T47D (cell line): ENCODE measurements at places on chromosomes 2 and 18.

DNA sequence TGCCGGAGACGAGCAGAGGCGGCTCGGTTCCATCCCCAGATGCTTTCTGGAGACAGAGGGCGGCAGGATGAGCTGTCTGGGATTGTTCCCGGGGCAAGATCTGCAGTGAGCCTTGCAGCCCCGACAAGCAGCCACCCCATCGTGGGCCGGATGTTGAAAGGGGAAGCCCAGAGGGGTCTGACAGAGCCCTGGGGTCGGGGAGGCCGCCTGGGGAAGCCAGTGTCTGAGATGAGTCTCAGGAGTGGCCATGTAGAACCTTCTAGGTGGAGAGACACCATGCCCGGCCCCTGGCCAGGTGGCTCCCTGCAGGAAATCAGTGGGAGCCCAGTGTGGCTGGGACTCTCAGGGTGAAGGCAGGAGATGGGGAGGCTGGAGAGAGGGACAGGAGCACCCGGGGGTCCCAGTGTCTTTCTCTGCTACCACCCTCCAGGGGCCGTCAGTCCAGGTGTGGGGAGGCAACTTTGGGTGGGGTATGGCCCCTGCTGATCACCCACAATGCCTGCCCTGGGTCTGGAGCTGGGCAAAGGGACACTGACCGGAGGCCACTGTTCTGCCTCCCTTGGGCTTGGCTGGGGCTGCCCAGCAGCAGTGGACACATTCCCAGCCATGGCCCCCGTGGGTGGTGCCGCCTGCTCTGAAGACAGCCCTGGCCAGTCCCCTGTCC, 128.3 kb upstream of the HS6ST1 start:
- no peak for DNase-seq

DNA sequence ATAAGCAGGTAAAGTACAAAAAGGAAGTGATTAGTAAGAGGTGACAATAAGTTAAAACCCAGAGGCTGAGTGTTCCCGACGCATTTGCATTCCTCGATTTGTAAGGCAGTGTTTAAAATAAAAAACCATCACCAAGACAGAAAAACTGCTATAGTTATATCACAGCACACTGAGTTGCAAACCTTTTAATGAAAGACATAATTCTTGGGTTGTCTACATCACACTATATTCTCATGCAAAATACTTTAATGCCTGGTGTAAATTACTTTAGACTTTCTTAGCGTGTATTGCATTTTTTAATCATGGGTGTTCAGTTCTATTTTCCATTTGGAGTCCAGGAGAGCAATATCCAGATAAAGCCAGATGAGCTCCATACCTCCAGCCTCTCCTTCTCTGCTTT, 458.5 kb downstream of the MTX2 start:
- no peak for DNase-seq

DNA sequence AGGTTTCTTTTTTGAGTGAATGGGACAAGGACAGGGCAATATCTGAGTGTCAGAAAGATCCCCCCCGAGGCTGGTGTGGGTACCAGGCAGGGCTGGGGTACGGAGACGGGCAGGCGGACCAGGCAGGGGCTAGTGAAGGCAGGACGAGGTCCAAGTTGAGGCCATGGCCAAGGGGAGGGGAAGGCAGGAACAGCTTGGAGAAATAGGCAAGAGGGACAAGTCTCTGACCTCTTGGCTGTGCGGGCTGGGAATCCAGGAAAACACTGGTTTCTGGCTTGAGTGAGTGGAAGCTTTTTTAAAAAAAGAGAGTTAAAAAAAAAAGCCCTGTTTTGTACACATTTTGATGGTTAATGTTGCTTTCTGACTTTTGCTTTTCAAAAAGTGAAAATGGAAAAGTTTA, 30.3 kb downstream of the ASAP2 start:
- no peak for DNase-seq

DNA sequence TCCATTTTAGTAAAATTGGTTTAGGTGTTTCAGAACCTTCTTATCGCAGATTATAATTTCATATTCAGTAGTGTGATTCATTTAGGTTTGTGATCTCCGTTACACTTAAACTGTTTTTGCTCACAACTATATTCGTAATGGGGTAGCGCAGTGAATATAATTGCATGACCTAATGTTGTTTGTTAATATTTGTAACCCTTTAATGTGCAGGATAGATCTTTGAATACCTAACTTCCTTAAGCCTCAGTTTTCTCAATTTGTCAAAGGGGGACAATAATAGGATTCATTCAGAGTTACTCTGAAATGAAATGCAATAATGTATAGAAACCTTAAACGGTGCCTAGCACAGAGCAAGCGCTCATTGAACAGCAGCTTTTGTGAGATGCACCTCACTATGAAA, 558 bp upstream of the ZDBF2 start:
- DNase-seq: no peak

DNA sequence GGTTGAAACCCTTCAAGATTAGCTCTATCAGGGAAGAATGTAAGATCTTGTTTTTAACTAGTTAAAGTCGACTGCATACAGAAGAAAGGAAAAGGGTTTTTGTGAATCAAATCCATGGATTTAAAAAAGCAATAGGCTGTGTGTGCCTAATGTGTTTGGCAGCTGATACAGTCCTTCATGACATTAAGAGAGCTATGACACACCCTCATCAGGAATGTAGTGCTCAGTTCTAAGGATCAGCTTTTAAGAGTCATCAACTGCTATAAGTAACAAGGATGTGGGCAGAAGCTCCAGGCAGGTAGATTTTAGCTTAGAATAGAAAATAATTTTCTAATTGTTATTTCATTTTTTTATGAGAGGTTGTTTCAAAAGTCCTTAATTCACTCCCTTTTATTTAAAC, 52.9 kb downstream of the PPP1R1C start:
- DNase-seq: no peak

DNA sequence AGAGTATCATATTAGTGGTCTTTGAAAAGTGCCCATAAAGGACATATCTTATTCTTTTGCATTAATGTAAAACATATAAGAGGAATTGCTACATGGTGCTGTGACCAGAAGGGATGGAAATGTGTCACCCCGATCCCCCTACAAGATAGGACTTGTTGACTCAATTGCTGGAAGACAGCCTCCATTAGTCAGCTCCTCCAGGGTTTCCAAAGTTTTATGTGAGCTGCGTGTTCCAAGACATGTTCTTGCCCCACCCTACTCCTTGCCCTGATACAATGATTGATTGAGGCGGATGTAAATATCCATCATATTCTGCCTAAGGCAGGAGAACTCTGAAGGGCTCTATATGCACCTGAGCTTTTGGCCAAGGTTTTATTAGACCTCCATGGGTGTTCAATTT, 541.0 kb upstream of the ZEB2 start:
- no peak for DNase-seq

DNA sequence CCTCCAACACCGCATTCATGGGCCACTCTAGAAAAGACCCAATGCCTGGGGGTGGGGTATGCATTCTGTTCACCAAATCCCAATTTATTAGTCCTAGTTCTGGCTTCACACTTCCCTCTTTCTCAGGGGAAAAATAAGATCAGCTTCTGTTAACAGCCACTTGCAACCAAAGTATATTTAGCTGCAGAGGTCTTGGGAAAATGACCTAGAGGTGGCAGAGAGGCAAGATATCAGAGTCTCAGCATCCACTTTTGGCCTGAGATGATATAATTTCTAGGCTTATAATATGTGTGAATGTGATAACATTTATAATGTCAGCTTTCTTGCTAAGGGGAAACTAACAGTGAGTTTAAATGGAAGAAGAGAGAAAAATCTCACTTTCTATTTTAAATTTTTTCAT, 89.1 kb downstream of the ZNF385B start:
- no peak for DNase-seq

GRCh38 chr2:61995515-61995914, 90.0 kb downstream of the COMMD1 start:
- no peak for DNase-seq

DNA sequence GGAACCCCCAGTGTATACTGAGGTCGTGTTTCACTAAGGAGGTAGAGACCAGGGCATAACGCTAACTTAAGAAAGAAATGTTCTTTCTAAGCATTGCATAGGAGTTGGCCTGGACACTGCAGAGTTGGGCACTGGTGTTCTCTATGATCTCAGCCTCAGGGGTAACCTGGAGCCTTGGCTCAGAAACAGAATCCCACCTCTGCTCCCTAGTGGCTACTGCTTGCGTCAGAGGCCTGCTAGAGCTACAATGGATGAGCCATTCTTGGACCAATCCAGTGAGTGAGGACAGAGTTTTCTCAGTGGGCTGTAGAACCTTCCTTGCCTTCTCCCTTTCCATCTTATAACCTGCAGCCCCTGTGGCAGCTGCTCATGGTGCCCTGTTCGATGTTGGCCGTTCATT, 324.4 kb upstream of the CELF4 start:
- no peak for DNase-seq

GRCh38 chr2:181185421-181185820, 205.0 kb downstream of the UBE2E3 start:
- DNase-seq: no peak

DNA sequence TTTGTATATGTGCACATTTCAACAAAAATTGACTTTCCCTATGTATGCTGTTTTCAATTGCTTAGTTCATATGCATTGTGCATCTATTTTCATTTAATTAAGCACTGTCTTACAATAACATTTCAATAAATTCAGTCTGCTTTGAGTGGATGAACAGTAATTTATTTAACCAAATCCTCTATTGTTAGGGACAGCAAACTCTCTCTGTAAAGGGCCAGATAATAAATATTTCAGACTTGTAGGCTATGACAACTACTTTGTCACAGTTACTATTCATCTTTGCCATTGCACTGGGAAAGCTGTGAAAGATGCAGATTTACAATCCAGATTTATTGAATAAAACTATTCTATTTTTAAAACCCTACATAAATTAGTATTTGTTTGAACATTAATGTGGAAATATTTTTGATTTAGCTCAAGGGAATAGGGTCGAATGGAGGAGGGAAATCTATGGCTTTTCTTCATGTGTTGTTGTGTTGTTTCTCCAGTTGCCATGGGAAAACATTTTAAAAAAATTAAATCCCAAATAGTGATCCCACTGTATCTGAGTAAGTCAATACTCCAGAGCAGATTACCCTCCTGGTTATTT, 14.2 kb upstream of the RAB27B start:
- DNase-seq: no peak

- DNase-seq: no peak
These were observed 31.9 kb downstream of the ASB1 start for GRCh38 chr2:238458651-238459050.

DNA sequence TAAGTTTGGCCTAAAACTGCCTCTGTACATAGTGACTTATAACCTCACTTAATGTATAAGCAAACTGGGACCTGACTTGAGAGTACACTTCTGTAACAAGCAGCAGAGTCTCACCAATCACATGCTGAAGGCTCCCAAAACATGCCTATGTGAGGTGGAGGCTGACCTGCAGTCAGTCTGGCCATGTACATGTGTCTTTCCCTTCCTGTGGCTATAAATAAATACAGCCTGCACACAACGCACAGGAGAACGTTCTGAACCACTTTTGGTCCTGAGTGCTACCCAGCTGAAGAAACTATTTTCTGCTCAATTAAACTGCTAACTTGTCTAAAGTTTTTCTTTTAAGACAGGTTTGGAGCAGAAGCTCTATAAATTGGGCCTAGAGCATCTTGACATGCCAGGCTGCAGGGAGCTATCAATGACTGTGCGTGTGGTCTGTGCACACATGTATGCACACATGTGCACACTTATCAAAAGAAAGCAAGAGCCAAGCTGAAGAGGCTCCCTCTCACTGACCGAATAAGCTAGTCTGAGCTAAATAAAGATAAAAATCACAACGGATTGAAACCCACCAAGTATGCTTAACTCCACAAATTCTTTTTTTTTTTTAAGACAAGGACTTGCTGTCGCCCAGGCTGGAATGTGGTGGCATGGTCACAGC, 15.0 kb downstream of the RNASEH1 start:
- DNase-seq: no peak

DNA sequence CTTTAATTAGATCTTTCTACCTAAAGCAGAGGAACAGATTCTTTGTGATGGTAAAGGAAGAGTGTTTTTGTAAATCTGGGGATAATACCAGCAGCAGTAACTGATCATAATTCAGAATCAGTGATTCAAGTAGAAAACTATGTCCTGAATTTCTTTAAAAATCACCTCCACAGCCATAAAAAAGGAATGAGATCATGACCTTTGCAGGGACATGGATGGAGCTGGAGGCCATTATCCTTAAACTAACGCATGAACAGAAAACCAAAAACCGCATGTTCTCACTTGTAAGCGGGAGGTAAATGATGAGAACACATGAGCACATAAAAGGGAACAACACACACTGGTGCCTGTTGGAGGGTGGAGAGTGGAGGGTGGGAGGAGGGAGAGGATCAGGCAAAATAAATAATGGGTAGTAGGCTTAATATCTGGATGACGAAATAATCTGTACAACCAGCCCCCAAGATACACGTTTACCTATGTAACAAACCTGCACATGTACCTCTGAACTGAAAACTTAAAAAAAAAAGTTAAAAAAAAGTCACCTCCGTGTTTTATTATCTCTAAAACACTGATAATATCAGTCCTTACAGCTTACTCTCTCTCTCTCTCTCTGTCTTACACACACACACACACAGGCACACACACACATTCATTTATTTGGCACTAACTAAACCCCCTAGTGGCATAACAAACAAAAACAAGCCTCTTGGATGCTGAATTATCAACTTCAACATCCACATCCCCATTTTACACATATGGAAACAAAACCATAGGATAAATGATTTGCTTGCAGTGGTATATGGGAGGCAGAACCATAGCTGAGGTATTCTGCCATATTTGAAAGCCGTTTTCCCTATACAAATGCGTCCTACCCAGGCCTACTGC, 1.4 kb downstream of the TM4SF20 start:
- DNase-seq: no peak

DNA sequence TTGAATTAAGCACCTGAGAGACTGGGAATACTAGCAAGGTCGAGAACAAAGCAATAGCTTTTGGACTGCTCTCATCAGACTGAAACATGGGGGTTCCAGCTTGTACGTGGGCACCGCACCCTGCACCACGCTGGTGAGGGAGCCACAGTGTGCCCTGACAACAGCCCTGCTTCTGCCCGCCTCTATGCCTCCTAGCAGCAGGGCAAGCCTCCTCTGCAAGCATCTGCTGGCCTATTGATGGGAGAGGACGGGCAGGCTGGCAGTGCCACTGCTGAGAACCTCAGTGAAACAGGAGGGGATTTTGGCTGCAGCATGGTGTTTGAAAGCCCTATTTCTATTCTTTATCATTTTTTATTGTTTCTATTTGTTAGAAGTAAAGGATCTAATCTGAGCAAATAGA, 146.1 kb upstream of the OTOS start:
- DNase-seq: no peak

DNA sequence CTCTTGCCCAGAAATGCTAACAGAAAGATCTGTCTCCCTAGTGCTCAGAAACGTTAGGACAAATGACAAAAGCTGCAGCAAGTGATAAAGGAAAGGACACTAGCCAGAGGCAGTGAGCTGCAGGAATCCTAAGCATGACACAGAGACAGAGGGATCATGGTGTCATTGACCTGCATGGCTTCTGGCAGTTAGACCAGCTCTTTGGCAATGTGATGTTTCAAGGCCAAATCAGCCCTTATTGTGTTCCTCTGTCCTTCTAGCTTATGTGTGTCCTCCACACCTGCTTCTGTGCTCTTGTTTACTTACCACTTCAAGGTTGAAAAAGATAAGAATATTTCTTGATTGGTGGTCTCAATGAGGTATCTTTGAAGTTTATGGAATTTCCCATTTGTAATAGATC, 120.8 kb downstream of the RHBDD1 start:
- no peak for DNase-seq

- DNase-seq: no peak
These were observed 756 bp downstream of the ADCYAP1 start for GRCh38 chr18:905307-905947.
